ENCODE measurements at places on chromosomes 16 and 17.
A peak's percentile ranks its signal among the peaks of the same experiment; 100 is the strongest.

DNA sequence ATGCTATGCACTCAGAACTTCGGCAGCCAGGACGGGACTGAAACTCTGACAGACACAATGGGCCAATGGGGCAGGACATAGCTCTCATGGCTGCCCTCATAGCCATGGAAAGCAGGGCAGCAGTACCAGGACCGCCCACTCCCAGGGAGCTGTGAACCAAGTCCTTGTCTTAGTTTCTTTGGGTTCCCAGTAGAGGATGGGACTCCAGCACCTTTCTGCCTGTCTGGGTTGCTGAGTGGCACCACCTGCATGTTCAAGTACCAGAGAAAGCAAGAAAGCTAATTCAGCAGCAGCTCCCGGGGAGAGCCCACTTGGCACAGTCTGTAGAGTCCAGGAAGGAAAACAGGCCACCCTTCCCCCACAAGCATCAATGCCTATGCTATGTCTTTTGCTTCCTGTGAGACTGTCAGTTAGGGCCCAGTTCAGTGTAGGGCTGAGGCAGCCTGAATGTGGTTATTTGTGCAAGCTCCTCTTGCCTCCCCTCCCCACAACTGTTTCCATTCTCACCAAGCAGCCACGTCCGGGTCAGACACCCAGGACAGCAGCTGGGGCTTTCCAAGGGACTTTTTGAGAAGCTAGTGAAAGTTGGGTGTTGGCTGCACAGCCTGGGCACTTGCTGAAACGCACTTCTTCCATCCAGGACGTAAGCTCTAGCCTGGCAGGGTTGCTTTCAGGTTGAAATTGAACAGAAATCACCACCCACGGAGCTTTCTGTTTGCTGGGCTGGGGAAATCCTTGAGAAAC lies 7.8 kb downstream of the SUPT4H1 start:
- peak; percentile 72 for DNase-seq

DNA sequence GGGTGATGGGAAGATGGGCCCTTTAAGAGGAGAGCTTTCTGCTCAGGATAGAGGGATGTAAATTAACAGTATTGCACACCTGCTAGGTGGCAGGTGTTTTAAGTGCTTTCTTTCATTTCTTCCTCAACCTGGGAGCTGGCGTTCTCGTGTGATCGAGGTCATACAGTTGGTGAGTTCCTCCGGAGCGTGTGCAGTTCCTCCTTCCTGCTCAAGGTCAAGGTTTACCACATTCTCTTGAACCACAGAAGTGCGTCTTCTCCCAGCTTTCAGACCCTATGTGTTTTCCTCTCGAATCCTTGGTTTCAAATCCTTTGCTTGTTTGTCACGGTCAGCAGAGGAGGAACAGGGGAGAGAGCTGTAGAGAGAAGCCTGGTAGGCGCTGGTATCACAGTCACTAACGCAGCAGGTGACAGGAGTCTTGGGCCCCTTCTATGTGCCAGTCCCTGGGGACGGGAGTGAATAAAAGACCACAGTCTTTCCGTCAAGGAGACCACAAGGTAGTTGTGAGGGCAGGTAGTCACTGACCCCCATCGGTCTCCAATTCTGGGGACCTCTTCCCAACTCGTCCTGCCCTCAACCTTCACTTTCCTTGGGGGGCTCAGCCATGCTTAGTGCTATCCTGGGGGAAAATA lies 791 bp downstream of the DNAI2 start:
- no peak for DNase-seq

DNA sequence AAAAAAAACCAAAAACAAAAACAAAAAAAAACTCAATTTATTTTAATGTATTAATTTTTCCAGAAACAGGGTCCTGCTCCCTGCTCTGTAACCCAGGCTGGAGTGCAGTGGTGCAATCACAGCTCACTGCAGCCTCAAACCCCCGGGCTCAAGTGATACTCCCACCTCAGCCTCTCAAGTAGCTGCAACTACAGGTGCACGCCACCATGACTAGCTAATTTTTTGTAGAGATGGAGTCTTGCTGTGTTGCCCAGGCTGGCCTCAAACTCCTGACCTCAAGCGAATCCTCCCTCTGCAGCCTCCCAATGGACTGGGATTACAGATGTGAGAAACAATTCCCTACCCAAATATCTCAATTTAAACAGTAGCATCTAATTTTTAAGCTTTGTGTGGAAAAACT lies 25.2 kb upstream of the EMP2 start:
- DNase-seq: no peak

GRCh38 chr16:86593913-86594620 lies 15.7 kb downstream of the FOXL1 start:
- no peak for DNase-seq

GRCh38 chr16:50425044-50425443 lies 56.3 kb upstream of the BRD7 start:
- DNase-seq: no peak
